Renal cortical epithelial cell (primary cell): ENCODE measurements at places on chromosomes 2 and 18.

DNA sequence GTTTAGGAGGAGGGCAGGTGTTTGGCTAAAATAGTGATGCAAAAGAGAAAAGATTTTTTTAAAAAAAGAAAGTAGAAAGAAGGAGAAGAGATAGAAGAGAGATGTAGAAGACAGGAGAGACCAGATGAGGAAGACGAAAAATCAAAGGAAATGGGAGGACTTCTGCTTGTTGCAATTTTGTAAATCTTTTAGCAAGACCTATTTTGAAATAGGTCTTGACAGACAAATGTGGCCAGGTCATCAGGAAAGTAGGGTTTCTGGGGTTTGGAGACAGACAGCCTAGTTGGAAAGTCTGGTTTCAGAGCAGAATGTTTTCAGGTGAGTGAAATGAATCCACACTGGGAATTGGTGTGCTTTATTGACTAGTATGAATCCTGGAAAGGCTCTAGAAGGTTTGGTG is 104.5 kb upstream of the CAVIN2 start:
- no peak for DNase-seq

- peak; percentile 90 for DNase-seq
Measured at GRCh38 chr18:33201509-33201926, 239.0 kb downstream of the CCDC178 start.

DNA sequence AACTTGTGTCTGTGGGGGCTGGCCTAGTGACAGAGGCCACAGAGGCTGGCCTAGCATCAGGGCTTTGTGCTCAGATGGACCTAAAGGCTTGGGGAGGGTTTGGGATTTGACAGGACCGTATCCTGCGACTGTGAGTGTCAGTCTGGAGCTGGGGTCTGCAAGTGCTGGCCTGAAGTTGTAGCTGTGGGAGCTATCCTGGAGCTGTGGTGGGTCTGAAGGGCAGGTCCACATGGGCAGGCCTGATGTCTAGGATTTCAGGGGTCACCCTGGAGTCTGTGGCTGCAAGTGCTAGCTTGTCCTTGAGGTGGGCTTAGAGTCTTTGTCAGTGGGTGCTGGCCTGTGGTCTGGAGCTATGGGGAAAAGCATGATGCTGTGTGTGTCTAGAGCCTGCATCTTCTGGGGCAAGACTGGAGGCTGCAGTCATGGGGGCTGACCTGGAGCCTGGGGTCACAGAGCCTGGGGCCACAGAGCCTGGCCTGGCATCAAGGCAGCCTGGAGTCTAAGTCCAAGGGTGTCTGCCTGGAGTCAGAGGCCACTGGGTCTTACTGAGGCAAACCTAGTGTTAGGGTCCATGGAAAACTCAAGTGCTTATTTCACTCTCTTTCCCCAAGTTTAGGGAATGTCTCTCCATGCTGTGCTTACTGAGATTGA is 3.6 kb downstream of the REG3A start:
- no peak for DNase-seq

DNA sequence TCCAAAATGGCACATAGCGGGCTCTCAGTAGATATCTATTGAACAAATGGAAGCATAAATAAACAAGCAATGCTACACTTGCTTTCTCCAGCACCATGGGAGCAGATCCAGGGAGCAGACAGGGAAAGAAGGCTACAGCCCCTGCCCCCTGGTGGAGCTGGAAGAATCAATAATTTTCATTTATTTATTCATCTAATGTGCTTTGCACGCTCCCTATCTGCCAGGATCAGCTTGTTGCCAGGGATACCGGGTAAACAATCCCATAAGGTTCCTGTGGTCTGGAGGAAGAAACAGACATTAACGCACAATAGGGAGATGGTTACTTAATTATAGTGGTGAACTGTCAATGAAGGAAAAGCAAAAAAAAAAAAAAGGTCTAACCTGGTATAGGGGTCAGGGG is 40.1 kb upstream of the CLASP1 start:
- peak; percentile 40 for DNase-seq

DNA sequence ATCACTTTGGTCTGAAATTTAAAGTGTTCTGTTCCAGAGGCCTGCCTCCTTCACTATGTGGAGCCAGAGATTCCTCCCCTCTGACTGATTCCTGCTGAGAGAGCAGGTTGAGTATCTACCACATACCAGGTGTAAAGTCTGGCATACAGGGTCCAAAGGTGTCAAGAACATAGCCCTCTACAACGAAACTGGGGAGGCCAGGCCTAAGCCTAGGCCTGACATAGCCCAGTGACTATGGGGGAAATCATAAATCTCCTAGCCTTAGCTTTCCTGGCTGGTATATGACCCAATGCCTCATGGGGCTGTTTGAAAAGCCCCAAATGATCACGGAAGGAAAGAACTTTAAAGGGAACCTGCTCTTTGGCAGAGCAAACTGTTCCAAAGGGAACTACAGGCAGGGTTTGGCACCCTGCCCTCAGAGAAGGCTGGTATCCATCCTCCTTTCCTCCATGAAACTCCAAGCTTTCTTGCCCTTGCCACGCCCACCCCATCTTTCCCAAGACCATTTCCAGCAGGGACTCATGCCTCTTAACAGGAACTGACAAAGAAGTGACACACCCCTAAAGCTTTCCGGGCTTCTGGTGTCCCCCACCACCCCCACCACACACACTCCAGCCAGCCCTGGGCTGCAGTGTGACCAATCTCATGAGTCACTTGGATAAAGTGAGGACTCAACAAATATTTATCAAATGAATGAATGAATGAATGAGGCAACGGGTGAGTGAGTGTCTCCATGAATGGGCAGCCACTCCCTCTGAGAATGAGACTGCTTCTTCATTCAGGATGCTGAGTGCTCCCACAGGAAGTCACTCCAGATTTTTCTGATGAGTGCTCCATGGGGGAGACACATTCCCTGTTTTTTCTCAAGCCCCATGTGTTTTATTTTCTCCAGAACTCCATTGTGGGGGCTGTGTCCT is 114.5 kb upstream of the STPG4 start:
- peak; percentile 98 for DNase-seq
